Stimulated activated CD8-positive, alpha-beta memory T cell treated with anti-CD3 and anti-CD28 coated beads, Interleukin-15, amount 100 ng/mL, for 24 hours (primary cell): ENCODE measurements at places on chromosomes 2 and 18.

- no peak for DNase-seq
Observed at GRCh38 chr2:42094114-42094513, 46.3 kb downstream of the PKDCC start.

DNA sequence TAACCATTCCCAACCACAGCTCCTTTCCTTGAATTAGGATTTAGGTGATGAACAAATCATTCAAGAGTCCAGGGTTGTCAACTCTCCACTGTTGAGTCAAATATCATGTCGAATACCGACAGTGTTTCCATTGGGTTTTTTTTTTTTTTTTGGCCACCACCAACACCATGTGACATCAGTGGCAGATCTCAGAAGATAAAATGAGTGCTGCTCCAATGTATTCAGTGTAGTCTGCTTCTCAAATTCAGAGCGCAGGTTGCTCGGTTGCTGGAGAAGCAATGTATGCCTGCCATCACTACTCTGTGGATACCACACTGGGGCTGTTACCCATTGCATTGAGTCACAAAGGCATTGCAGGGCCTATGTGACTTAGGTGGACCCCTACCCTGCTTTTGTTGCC is 10.8 kb upstream of the ATL2 start:
- no peak for DNase-seq

- no peak for DNase-seq
Observed at GRCh38 chr2:34096562-34097171, 497.6 kb upstream of the FAM98A start.

DNA sequence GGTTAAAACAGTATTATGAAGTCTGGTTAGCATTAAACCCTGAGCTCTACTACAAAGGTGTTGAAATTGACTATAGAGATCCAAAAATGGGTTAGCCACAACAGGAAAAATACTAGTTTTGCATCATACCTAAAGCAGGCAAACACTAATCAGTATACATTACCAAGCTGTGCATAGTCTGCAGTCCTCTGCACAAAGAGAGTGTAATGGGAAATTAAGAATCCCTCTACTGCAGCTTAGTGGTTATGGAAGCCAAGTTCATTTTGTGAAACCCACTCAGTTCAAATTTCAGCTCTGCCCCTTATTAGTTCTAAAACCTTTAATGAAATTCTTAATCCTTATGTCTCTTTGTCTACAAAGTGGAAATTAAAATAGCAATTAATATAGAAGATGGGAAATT is 192.1 kb downstream of the MBD2 start:
- no peak for DNase-seq

- no peak for DNase-seq
Observed at GRCh38 chr2:105937498-105938097, 192.9 kb downstream of the NCK2 start.

DNA sequence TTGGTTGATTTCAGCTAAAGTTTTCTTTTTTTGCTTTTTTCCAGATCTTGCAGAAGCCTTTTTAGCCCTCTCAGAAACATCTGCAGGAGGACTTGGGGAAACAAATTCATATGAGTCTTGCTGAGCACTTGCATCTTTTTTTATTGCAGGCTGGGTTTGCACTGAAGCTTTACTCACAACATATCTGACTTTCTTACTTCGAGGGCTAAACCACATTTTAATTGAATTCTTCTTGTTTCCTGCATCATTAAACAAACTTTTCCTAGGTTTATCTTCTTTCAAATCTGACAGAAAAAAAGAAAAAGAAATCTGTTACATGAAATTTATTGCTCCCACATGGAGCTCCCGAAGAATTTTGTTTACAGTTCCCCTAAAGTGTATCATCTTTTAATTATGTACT is 28.3 kb downstream of the BARD1 start:
- DNase-seq: no peak

DNA sequence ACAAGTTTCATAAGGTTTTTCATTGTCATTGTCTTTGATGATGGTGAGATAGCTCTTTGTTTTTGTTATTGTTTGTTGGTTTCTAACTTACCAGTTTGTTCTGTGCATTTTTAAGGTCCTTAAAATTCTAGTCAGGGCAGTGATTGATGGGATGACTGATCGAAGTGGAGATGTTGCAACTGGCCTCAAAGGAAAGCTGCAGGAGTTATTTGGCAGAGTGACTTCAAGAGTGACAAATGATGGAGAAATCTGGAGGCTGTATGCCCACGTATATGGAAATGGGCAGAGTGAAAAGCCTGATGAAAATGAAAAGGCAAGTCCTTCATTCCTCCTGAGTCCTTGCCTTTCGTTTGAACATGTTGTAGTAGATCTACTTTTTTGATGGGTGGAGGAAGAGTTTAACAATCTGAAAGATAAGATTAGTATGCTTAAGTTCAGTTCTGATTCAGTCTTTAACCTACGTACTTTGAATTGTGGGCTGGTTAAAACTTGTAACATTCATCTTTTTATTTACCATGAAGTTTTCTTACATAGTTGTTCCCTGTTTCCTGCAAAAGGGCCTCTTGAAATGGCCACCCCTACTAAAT is 135.8 kb upstream of the LTBP1 start:
- DNase-seq: no peak

DNA sequence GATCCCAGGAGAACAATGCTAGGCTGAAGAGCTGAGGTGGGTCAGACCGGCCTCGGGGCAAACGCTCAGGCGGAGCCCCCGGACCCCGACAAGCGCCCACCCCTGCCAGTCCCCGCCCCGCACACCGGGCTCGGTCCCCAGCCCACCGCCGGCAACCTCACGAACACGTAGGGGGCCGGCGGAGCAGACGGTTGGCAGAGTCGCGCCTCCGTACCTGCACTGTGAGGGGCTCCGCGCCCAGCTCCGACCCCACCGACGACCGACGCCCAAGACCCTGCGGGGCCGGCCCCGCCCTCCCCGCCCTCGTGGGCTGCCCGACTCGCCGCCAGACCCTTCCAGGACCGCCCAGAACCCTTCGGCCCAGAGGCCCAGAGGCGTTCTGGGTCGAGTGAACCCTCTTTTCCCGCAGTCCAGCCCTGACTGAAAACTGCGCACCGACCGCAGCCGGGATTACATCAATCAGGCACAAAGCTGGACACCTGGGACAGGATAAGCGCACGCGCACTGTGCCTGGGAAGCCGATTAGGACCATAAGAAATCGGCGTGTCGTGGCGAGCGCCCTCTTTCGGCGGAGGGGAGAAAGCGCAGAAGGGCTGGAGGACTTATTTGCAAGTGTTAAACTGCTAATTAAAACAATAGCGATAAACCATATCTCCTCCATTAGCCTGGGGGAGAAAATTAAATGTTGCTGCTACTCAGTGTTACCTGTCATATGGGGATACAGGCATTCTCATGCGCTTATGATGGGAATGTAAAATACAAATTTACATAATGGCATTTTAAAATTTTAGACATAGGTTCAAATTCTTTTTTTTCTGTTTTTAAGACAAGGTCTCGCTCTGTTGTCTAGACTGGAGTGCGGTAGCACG is 11.7 kb upstream of the DCTN1 start:
- peak; percentile 91 for DNase-seq

GRCh38 chr2:240255811-240256703 is 115.6 kb upstream of the OTOS start:
- DNase-seq: no peak

DNA sequence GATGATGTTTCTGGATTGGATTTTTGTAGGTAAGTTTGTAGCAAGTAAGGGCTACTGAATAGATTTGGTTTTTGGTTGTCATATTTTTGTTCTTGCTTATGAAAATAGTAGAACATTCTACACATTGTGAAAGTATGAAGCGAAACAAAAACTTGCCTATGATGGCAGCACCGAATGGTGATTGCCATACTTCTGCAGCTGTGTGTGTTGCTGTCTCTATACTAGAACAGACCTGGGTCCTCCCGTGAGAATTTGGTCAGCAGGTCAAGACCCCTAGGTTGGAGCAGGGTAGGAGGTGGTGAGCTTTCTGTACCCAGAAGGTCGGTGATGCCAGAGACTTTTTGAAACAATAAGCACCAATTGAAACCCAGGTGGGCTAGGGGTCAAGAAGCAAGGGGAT is 322.6 kb downstream of the PRKCE start:
- no peak for DNase-seq

- no peak for DNase-seq
Observed at GRCh38 chr18:47969816-47970215, 39.4 kb upstream of the SMAD2 start.

GRCh38 chr2:174623106-174623637 is 25.6 kb upstream of the WIPF1 start:
- DNase-seq: no peak

- DNase-seq: no peak
Observed at GRCh38 chr2:229269146-229269545, 1.9 kb downstream of the PID1 start.

DNA sequence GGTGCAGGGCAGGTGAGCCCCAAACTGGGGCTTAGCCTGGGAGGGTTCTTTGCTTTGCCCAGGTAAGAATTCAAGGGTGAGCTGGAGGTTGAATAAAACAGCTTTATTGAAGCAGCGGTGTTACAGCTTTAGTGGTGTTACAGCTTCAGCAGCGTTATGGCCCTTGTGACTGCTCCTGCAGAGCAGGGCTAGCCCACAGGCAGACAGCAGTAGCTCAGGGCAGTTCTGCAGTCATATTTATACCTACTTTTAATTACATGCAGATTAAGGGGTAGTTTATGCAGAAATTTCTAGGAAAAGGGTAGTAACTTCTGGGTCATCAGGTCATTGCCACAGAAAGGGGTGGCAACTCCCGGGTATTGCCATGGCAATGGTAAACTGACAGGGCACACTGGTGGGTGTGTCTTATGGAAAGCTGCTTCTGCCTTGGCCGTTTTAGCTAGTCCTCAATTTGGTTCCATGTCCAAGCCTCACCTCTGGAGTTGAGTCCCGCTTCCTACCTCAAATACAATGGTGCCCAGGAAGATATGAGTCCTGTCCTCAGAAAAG is 78.2 kb downstream of the THNSL2 start:
- no peak for DNase-seq

GRCh38 chr2:150639383-150639782 is 151.9 kb upstream of the RND3 start:
- no peak for DNase-seq

DNA sequence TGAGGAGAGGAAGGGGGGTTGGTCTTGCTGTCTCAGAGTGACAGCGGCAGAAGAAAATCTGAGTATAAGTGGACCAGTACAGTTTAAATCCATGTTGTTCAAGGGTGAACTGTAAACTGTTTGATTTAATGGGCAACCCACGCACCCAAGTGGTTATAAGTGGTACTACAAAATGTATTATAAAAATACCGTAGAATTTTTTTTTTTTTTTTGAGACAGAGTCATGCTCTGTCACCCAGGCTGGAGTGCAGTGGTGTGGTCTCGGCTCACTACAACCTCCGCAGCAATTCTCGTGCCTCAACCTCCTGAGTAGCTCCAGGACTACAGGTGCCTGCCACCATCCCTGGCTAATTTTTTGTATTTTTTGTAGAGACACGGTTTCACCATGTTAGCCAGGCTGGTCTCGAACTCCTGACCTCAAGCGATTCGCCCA is 2.1 kb upstream of the CHCHD5 start:
- DNase-seq: no peak

DNA sequence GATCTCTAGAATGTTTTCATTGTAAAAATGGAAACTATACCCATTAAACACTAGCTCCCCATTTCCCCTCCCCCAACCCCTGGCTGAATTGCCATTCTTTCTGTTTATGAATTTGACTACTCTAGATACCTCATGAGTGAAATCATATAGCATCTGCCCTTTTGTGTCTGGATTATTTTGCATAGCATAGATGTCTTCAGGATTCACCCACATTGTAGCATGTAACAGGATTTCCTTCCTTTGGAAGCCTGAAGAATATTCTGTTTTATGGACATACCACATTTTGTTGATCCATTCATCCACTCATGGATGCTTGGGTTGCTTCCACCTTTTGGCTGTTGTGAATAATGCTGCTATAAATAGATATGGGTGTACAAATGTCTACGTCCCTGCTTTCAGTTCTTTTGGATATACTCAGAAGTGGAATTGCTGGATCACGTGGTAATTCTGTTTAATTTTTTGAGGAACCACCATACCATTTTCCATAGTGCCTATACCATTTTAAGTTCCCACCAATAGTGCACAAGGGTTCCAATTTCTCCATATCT is 7.7 kb upstream of the ASB1 start:
- no peak for DNase-seq

GRCh38 chr2:160418853-160419252 is 74.8 kb downstream of the RBMS1 start:
- DNase-seq: no peak

- no peak for DNase-seq
Observed at GRCh38 chr2:66865161-66865560, 430.2 kb downstream of the MEIS1 start.

GRCh38 chr2:191029280-191029950 is 15.4 kb upstream of the STAT1 start:
- no peak for DNase-seq

GRCh38 chr18:57088883-57089282 is 58.0 kb upstream of the BOD1L2 start:
- DNase-seq: no peak

DNA sequence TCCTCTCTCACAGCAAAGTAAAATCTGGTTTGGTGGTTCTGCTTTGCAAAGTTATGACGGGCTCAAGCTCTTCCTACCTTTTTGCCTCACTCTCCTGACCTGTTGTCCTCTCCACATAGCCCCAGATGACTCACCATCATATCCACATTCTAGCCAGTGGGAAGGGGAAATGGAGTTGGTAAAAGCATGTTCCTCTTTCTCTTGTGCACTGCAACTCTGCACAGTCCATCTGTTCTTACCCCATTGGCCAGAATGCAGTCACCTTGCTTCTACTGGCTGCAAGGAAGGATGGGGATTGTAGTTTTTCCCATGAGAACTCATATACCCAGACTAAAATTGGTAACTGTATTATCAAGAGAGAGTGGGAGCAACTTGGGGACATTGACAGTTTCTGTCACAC is 50.4 kb upstream of the SMIM21 start:
- DNase-seq: no peak

DNA sequence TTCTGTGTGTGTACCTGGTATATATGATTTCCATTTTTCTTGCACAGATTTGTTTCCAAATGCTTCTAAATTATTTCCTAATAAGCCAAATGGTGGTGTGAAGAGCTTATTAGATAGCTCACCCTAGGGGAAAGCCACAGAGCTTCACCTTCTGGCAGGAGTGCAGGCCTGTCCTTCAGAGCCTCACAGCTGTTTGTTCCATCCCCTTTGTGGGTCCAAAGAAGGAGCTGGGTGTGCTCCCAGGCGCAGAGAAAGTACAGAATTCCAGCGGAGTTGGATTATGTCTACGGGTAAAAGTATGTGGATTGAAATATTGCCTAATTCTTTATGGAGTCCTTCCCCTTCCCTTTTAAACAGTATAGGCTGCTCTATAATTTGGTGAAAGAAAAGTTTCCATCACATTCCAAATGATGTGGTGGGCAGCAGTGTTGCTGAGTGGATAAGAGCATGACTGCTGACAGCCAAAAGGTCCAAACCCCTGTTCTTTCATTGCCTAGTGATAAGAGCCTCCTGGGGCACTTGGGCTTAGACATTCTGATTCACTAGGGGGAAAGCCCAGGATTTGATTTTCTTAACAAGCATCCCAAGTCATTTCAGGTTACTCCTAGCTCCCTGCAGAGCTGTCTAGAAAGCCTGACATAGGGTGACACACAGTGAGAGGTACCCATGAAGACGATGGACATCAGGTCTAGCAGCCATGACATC is 86.6 kb downstream of the WDSUB1 start:
- no peak for DNase-seq
